ENCODE measurements at places on chromosomes 16 and 17. TPM values are rescaled to one million over a fixed set of nuclear protein-coding genes. Genes with fewer than 3 reads are reported as not detected.
A peak's percentile ranks its signal among the peaks of the same experiment; 100 is the strongest.

TCAP gene
- 3.1 TPM for total RNA-seq

GRCh38 chr17:44601539-44601938, 44.3 kb downstream of the FZD2 start:
- DNase-seq: no peak

SOX9 gene
- not detected for total RNA-seq

WDR90 gene
- 15.3 TPM for total RNA-seq

GRCh38 chr16:67158637-67159600, 790 bp downstream of the TRADD start:
- peak; percentile 73 for DNase-seq
